Kidney capillary endothelial cell (primary cell): ENCODE measurements at places on chromosomes 7 and 10.

DNA sequence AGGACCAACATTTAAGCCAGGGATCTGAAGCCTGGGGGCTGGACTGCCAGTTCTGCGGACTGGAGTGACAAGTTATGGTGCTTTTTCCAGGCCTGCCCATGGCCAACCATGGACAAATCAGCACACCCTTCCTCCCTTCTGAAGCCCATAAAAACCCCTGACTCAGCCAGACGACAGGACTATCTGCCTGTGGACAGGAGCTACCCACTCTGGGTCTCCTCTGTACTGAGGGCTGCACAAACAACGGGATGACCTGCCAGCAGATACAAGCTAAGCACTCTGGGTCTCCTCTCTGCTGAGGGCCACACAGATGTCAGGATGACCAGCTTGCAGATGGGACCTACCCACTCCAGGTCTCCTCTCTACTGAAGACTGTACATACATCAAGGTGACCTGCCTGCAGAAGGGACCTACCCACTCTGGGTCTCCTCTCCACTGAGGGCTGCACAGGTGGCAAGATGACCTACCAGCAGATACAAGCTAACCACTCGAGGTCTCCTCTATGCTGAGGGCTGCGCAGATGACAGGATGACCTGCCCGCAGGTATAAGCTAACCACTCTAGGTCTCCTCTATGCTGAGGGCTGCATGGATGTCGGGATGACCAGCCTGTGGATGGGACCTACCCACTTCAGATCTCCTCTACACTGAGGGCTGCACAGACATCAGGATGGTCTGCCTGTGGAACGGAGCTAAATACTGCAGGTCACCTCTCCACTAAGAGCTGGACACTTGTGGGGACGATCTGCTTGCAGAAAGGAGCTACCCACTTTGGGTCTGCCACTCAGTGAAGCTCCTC lies 110.1 kb upstream of the GPR22 start:
- no peak for DNase-seq

DNA sequence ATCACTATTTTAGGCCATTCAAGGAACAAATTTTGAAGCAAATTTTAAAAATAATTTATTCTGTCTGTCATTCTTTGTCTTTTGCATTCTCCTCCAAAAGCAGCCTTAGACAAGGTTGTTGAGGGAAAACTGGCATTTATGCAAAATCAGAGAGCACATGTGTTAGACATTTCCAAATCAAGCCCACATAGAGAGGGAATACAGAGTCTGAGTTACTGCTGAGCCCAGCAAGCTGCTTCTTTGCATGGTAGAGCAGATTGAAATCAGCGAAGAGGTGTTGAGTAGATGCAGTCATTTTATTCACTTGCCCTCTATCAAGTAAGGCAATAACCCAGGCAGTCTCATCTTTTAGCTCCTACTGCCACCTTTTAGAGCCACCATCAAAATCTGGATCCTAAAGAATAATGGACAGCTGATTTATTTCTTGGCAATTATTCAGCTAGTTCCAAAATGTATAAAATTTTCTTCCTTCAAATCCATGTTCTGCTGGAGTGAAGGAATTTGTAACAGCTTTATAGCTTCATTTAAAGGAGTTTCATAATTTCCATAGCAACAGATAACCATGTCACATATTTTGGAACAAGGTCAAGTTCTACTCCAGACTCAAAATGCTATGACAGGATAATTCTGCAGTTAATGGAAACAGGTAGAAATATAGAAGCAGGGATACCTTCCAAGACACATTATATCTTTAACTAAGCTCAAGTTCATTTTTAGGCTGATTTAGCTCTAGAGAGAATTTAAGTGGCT lies 7.3 kb upstream of the PCDH15 start:
- no peak for DNase-seq

DNA sequence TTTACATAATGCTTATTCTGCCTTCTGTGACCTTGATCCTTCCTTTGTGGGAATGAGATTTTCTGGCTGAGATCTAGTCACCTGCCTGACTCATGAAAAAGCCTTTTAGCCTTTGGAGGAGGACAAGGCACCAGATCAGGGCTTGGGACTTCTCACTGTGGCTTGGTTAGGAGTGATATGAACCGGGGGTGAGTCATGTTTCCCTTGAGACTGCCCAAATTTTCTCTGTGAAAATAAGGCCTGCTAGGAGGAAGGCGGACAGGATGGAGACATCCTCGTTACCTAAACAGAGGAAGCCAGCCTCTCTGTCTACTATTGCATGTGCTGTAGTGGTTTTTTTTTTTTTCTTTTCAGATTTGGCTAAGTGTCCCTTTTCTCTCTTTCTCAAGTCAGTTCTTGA lies 57.8 kb downstream of the EVX1 start:
- DNase-seq, result no peak

- no peak for DNase-seq
Observed at GRCh38 chr7:157853076-157853788, 516.4 kb downstream of the DNAJB6 start.

GRCh38 chr10:112115781-112116385 lies 67.7 kb downstream of the GPAM start:
- peak; percentile 7 for DNase-seq

- no peak for DNase-seq
Observed at GRCh38 chr10:507908-508444, 181.5 kb downstream of the DIP2C start.

- no peak for DNase-seq
Observed at GRCh38 chr7:18239212-18239611, 211.6 kb upstream of the PRPS1L1 start.

GRCh38 chr7:77544518-77544917 lies 7.4 kb downstream of the PTPN12 start:
- no peak for DNase-seq

DNA sequence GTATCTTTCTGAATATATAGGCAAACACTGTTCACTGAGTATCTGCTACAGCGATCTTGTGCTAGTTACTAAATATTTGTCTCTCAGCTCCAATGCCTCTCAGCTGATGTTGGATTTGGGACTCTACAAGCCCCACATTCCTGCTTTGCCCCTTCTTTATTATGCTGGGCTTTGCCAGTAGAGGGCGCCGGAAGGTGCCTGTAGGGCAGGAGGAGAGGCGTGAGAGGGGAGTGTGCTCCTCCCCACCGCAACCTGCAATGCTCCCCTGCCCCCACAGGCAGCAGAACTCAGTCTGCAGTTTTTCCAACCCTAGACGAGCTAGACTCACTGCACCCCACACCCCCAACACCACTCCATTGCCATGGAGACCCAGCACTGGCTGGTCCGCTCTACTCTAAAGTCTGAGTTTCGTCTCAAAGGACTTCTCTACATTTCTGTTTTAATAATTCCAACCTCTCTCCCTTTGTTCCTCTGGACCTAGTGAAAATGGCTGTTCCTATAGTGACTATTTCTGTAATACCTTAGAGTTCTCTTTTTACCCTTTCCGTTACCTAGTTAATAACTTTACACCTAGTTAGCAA lies 337.6 kb downstream of the CCSER2 start:
- no peak for DNase-seq

GRCh38 chr10:58781873-58782488 lies 269.3 kb downstream of the BICC1 start:
- DNase-seq, result peak; percentile 53

DNA sequence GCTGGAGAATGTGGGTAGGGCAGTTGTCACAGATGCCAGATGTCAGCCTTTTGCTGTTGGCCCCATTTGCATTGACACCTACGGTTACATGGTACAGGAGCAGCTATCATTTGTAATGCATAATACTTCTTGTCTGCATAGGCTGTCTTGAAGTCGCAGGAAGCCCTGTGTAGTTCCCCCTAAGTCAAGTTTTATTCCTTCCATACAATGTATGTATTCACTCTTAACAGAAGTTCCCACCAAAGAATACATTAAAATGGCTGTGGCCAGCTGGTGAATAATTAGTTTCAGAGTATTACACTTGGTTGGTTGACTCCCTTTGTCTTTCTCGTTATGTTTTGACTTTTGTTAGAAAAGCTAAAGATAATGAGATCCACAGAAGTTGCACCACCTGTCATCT lies 1169.0 kb downstream of the REEP3 start:
- no peak for DNase-seq

DNA sequence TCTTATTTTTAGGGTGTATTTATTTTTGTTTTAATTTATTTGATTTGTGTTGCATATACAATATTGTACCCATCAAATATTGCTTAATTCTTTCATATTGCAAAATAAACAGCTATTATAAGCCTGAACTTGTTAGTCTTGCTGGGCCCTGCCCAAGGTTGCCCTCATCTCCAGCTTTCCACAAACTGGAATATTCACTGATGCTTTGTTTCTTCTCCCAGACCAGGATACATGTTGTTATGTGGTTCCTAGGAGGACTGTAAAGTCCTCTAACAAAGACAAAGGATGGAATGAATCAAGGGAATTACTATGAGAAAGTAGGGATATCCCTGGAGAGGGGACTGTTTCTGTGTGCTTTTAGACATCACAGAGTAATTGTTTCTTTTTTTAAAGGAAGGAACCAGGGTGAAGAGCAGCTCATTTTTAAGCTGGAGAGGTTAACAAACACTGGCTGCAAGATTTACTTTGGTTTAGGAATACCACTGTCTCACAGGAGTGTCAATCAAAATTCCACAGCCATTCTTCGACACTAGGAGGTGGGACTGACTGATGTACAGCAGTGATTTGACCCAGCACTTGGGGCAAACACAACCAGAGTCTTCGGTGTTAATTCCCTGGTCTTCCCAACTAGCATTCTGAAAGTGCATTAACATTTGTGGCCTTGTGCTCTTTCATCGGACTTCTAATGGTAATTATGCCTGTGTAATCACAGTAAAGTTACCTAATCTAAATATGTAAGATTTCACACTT lies 14.8 kb upstream of the CD36 start:
- no peak for DNase-seq

DNA sequence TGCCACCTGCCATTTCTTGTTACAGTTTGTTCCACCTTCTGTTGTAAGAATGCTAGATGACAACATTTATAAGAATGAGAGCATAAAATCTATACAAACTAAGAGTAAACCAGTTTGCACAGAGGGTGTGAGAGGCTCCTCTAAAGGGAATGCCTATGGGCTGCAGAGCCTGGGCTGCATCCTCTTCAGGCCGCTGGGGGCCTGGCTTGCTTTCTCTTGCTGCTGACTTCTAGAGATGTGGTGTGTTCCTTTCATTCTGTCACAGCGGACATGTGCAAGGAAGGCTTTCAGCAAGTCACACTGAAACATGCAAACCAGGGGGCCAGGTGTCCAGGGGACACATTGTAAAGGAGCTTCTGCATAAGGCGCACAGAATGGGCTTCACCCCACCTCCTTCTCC lies 7.1 kb upstream of the ATP6V1F start:
- DNase-seq, result no peak

DNA sequence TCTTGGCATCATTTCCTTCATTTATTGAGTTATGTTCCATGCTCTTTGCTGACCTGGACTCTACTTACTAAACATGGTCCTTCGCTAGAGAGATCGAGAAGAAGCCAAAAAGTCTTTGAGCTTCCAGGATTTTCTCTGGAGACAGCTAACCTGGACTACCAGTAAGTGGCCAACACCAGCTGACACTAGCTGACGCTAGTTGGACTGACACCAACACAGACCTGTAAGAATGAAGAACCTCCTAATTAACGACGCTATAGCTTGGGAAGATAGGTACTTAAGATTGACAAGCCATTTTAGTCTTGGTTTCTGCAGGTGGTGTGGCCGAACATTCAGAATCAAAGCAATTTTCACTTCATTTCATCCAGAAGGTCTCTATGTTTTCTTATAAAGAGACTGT lies 66.4 kb downstream of the GALNT17 start:
- DNase-seq, result no peak

- DNase-seq, result peak; percentile 98
Observed at GRCh38 chr7:82805527-82805960, 357.1 kb downstream of the PCLO start.

DNA sequence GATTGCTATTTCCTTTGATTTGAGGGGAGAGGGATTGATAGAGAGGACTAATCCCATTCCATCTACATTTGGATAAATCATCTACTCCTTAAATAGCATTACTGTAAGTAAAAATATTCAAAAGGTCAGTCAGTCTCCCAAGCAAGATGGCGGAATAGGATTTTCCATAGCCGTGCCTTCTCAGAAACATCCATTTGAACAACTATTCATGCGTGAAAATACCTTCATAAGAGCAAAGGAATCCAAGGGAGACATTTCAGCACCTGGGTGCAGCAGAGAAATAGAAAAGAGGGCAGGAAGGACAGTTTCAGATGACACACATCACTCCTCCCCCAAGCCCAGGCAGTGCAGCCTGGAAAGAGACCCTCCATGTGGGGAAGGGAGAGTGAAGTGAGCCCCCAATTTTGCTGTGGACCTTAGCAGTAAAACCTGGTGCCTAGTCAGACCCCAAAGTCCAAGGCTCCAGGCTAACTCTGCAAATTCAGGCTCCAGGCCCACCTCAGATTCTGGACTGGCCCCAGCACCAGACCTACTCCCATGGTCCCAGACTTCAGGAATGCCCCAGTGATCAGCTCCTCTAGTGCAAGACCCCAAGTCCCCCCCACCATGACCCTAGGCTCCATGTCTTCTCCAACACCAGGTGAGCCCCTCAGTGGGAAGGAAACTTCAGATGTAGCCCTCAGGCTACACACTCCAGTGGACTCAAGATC lies 104.3 kb upstream of the LANCL2 start:
- no peak for DNase-seq

DNA sequence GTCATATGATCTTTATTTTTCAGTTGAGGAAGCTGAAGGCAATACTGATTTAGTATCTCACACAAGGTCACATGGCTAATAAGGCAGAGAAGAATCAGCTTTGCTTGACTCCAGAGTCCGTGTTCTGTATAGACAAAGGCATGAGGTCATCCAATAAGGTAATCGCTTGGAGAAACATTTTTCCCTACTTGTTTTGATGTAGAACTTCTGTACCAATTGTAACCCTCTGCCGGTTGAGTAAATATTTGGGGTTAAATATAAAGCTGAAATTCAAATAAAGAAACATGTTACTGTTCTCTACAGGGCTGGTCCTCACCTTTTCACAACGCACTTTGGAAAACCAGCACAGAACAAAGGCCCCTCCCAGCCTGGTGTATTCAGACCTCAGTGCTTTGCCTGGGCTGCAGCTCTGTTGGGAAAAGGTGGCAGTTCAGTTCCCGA lies 83.0 kb upstream of the INSYN2A start:
- DNase-seq, result no peak

GRCh38 chr7:121273467-121274167 lies 55.2 kb upstream of the WNT16 start:
- no peak for DNase-seq

DNA sequence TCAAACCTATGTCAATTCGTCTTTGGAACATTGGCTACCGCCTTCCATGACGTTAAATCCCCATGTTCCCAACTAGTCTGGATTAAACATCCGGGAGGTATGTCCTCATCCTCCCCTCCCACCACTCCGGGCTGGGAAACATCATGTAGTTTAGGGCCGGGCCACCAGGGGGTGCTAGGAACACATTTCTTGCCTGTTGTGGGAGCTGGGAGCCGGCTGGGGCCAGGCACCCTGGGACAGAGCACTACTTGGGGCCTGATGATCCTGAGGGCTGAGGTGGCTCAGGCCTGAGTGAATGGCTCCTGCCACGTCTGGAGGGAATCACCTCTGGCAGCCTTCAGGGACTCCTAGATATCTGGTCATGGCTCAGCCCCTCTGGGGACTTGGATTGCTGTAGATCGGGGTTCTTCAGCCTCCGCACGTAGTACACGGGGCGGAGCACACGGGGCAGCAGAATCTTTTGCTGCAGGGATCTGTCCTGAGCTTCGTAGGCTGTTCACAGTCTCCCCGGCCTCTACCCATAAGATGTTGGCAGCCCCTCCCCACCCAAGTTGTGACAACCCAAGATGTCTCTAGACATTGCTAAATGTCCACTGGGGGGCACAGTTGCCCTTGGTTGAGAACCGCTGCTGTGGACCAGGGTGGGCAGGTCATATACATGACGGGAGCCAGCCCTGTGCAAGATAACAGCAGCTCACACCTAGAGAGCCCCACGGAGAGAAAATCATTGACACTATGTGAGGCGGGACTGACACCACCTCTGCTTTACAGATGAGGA lies 141.2 kb upstream of the ZNF716 start:
- DNase-seq, result no peak
